Immature natural killer cell (primary cell): ENCODE measurements at places on chromosomes 5 and 9. TPM values are rescaled to one million over a fixed set of nuclear protein-coding genes. Genes with fewer than 3 reads are reported as not detected.

GRCh38 chr9:98043915-98044314 is 12.6 kb upstream of the NANS start:
- peaks cover 5% of the 10 kb centered on the region for H3K36me3 ChIP-seq
- DNase-seq: no peak
- peaks cover 15% of the 10 kb centered on the region for H3K4me1 ChIP-seq
- no peak overlapping the region for H3K27ac ChIP-seq
- H3K4me3 ChIP-seq: no peak overlapping the region

GRCh38 chr9:17520268-17521064 is 58.4 kb upstream of the SH3GL2 start:
- DNase-seq: no peak
- H3K36me3 ChIP-seq: no peaks in the 10 kb centered on the region
- H3K4me1 ChIP-seq: no peaks in the 10 kb centered on the region
- peaks cover 2% of the 10 kb centered on the region for H3K27me3 ChIP-seq
- H3K27ac ChIP-seq: no peak overlapping the region
- H3K4me3 ChIP-seq: no peak overlapping the region

GRCh38 chr5:151030056-151030336 is 9.6 kb downstream of the GPX3 start:
- DNase-seq: no peak
- no peaks in the 10 kb centered on the region for H3K4me1 ChIP-seq
- H3K27ac ChIP-seq: no peak overlapping the region
- H3K4me3 ChIP-seq: no peak overlapping the region
- peaks cover 7% of the 10 kb centered on the region for H3K27me3 ChIP-seq

GRCh38 chr9:98958271-98958984 is 14.7 kb downstream of the COL15A1 start:
- H3K27ac ChIP-seq: no peak overlapping the region
- DNase-seq: no peak
- no peak overlapping the region for H3K4me3 ChIP-seq
- no peaks in the 10 kb centered on the region for H3K36me3 ChIP-seq
- H3K4me1 ChIP-seq: no peaks in the 10 kb centered on the region

- peaks cover 1% of the 10 kb centered on the region for H3K27me3 ChIP-seq
- H3K4me3 ChIP-seq: peak overlapping the region; percentile 67
- H3K27ac ChIP-seq: no peak overlapping the region
- H3K4me1 ChIP-seq: no peaks in the 10 kb centered on the region
- H3K36me3 ChIP-seq: no peaks in the 10 kb centered on the region
These were observed 576.5 kb downstream of the TLE1 start for GRCh38 chr9:81112627-81113452.

DNA sequence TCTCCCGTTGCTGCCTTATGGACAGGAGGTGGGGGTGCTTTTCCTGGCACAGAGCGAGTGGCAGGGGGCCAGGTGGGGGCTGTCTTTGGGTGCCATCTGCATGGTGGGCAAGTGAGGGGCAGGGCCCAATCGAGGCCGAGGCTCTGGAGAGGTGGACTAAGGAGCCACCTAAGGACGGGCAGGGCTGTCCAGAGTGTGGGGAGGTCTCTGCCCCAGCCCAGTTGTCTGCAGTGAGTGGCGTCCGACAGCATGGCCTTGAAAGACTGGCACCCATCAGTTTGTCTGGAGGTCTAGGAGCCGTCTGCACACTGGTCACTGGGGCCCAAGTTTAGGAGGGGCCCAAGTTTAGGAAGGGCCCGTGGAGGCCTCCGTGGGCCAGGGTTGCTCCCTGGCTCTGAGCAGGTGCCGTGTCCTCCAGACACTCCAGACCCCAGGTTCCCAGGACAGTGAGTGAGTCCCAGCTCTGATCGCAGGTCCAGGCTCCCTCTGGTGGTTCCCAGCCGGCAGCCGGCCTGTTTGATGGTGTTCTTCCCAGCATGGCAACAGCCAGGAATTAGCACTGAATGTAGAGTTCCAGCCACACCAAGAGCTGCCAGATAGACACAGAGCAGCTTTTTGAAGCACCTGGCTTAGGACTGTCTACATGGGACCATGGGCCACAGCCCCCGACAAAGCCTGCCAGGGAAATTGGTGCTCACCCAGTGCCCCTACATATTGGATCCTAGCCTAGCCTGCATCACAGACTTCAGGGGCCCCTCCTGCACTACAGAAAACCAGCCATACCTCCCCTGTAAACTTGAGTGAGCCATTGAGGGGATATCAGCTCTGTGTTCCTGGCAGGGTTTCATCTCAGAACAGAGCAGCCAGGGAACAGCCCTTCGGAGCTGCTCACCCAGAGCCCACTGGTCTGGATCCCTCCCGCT is 120.9 kb downstream of the WNK2 start:
- no peaks in the 10 kb centered on the region for H3K4me1 ChIP-seq
- no peak overlapping the region for H3K27ac ChIP-seq
- no peak overlapping the region for H3K4me3 ChIP-seq
- no peaks in the 10 kb centered on the region for H3K36me3 ChIP-seq

DNA sequence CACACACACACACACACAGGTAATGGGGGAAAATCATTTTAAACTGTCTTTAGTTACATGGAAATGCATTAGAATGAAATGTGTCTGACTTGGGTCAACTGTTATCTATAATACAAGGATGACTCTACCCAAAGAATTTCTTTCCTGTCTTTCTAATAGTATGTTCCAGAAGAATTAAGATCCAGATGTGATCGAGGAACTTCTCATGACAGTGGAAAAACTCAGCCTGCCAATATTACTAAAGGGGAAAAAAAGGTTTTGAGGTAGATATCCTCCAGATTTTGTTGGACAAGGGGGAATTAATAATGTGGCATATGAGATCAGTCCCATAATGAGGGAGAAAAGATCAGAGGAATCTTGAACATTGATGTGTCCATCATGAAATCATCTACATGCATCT is 190.6 kb upstream of the MAP3K1 start:
- H3K4me1 ChIP-seq: no peaks in the 10 kb centered on the region
- no peak overlapping the region for H3K4me3 ChIP-seq
- DNase-seq: no peak

GRCh38 chr9:22514871-22515270 is 68.2 kb downstream of the DMRTA1 start:
- H3K4me3 ChIP-seq: no peak overlapping the region
- H3K36me3 ChIP-seq: no peaks in the 10 kb centered on the region
- no peaks in the 10 kb centered on the region for H3K4me1 ChIP-seq
- DNase-seq: no peak

- no peak overlapping the region for H3K27ac ChIP-seq
- peaks cover 6% of the 10 kb centered on the region for H3K27me3 ChIP-seq
- H3K36me3 ChIP-seq: no peaks in the 10 kb centered on the region
- H3K4me3 ChIP-seq: no peak overlapping the region
- DNase-seq: no peak
These were observed 23.9 kb downstream of the C5orf15 start for GRCh38 chr5:133944263-133945185.

DNA sequence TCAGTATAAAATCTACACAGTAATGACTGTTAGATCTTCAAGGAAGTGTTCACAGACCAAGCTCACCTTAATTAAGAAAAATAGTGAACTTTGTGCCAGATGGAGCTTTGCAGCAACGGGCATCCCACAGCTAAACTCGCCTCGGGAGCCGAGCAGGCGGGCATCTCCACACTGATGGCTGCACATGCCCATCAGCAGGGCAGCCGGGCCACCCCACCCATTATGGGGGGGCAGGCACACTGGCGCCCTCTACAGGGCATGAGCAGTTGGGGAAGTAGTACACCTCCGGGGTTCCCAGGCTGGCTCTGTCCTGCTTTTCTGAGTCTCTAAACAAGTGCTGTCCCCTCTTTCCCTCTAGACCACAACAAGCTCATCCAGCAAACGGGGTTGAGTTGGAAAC is 21.6 kb downstream of the ANKS6 start:
- H3K4me3 ChIP-seq: no peak overlapping the region
- DNase-seq: no peak
- peaks cover 14% of the 10 kb centered on the region for H3K36me3 ChIP-seq
- H3K4me1 ChIP-seq: no peaks in the 10 kb centered on the region

GRCh38 chr5:73826301-73827105 is 200.5 kb downstream of the ARHGEF28 start:
- no peak for DNase-seq
- H3K27ac ChIP-seq: no peak overlapping the region
- no peaks in the 10 kb centered on the region for H3K27me3 ChIP-seq
- H3K4me3 ChIP-seq: no peak overlapping the region
- no peaks in the 10 kb centered on the region for H3K4me1 ChIP-seq

- H3K4me1 ChIP-seq: no peaks in the 10 kb centered on the region
- H3K4me3 ChIP-seq: no peak overlapping the region
- no peaks in the 10 kb centered on the region for H3K36me3 ChIP-seq
- no peaks in the 10 kb centered on the region for H3K27me3 ChIP-seq
- no peak for DNase-seq
- H3K27ac ChIP-seq: no peak overlapping the region
These were observed 11.2 kb upstream of the SETX start for GRCh38 chr9:132365986-132366385.

DNA sequence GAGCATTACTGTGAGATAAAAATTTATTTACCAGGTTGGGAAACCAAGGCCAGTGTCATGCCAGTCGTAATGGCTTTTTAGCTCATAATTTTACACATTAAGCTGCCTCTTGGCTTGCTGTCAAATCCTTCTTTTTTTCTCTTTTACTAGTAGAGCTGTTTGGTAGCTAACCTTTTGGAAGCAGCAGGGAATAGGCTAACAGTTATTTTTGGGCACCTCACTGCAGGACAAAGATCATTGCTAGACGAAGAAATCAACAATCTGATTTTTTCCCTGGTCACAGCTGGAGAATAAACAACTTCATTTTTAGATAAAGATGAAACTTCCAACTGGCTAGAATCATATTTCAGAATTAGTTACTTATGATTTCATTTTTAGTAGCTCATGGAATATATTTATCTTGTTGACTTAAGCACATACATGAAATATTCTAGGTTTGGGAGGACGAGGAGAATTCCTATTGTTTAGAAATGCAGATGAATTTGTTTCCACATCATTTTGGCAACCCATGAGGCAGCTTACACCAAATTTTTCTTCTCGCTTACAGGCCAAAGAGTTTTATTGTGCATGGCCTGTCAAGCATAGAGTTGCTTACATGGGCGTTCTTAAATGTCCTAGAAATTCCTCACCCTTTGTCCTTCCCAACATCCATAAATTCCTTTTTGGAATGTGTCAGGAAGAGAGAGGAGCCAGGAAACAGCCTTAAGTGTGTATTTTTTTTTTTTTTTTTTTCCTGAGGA is 19.6 kb downstream of the TNC start:
- DNase-seq: no peak
- no peaks in the 10 kb centered on the region for H3K4me1 ChIP-seq
- H3K36me3 ChIP-seq: no peaks in the 10 kb centered on the region
- H3K4me3 ChIP-seq: no peak overlapping the region
- H3K27me3 ChIP-seq: peaks cover 3% of the 10 kb centered on the region

- H3K36me3 ChIP-seq: peaks cover 3% of the 10 kb centered on the region
- H3K4me3 ChIP-seq: no peak overlapping the region
- no peak for DNase-seq
- H3K27ac ChIP-seq: no peak overlapping the region
- peaks cover 20% of the 10 kb centered on the region for H3K27me3 ChIP-seq
These were observed 13.2 kb upstream of the ADGRD2 start for GRCh38 chr9:124437086-124437485.

DNA sequence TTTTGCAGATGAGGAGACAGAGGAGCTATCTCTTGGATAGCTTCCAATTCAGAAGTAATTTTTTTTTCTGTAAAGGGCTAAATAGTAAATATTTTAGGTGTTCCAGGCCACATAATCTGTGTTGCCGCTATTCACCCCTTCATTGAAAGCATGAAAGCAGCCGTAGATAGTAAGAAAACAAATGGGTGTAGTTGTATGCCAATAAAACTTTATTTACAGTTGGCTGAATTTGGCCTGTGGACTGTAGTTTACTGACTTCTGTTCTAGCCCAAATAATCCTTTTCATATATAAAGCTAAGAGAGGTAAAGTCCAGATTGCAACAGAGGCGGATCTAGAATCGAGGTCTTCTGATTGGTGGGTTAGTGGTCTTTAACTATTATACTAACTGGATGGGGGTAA is 128.9 kb downstream of the SLF1 start:
- H3K27me3 ChIP-seq: peaks cover 4% of the 10 kb centered on the region
- no peaks in the 10 kb centered on the region for H3K4me1 ChIP-seq
- H3K36me3 ChIP-seq: no peaks in the 10 kb centered on the region
- DNase-seq: no peak

- DNase-seq: no peak
- peaks cover 6% of the 10 kb centered on the region for H3K27me3 ChIP-seq
- no peak overlapping the region for H3K27ac ChIP-seq
- no peaks in the 10 kb centered on the region for H3K4me1 ChIP-seq
- H3K4me3 ChIP-seq: no peak overlapping the region
These were observed 15.3 kb downstream of the PCDHGC5 start for GRCh38 chr5:141504216-141504615.

GRCh38 chr5:80254767-80255430 is 949 bp downstream of the SERINC5 start:
- H3K4me3 ChIP-seq: peak overlapping the region; percentile 92
- peak overlapping the region; percentile 89 for H3K27ac ChIP-seq
- peaks cover 4% of the 10 kb centered on the region for H3K27me3 ChIP-seq

DNA sequence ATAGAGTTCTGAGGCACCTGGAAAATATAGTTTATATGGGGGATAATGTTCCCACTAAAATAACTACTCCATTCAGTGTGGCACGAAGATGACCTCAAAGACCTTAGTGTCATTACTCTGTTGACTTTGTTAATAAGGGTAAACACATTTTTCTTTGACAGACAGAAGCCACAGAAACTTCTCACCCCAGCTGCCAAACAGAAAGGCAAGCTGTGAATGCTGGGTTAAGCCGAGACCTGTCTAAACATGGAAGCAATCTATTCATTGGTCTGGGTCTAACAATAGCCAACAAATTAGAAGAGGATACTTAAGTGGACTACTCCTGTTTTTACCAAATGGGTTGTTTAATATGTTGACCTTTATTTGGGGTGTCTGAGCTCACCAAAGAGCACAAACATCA is 171.4 kb downstream of the TLE1 start:
- DNase-seq: no peak
- H3K4me1 ChIP-seq: peaks cover 2% of the 10 kb centered on the region
- H3K27me3 ChIP-seq: peaks cover 2% of the 10 kb centered on the region
- no peak overlapping the region for H3K27ac ChIP-seq
- no peak overlapping the region for H3K4me3 ChIP-seq

- DNase-seq: no peak
- H3K4me3 ChIP-seq: no peak overlapping the region
- no peaks in the 10 kb centered on the region for H3K4me1 ChIP-seq
These were observed 221.6 kb downstream of the NR2F1-AS1 start for GRCh38 chr5:93359296-93359959.

DNA sequence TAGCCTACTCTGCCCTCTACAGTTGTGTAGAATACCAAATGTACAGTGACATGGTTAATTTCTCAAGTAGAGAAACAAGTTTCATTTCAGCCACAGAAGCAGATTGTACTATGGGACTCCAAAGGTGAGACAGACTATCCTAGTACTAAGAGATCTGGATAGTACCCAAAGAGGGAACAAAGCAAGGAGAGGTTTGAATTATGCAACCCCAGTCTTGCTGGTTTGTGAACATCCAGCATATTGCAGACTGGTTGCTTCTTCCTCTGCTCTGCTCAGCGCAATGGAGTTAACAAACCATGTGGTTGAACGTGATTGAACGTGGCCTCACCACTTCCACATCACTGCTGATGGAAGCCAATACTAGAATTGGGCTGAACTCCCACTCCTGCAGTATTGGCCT is 43.3 kb upstream of the ALDOB start:
- H3K27me3 ChIP-seq: peaks cover 3% of the 10 kb centered on the region
- no peaks in the 10 kb centered on the region for H3K4me1 ChIP-seq
- no peak overlapping the region for H3K4me3 ChIP-seq
- no peaks in the 10 kb centered on the region for H3K36me3 ChIP-seq

- H3K4me3 ChIP-seq: no peak overlapping the region
- H3K27ac ChIP-seq: no peak overlapping the region
These were observed 54.5 kb downstream of the MAN2A1 start for GRCh38 chr5:109744261-109744660.

ZFR gene
- polyA plus RNA-seq: 63.1 TPM

PIP5K1B gene
- not detected for polyA plus RNA-seq

FCN1 gene
- polyA plus RNA-seq: 47.6 TPM

MLANA gene
- polyA plus RNA-seq: 0.27 TPM

BSPRY gene
- 3.7 TPM for polyA plus RNA-seq

CKMT2 gene
- 0.36 TPM for polyA plus RNA-seq

MEIKIN gene
- not detected for polyA plus RNA-seq
